Right atrium auricular region (tissue), 2 donors: ENCODE measurements at places on chromosomes 2 and 18. TPM values are rescaled to one million over a fixed set of nuclear protein-coding genes. Genes with fewer than 3 reads are reported as not detected.

Gene ACVR1C
- total RNA-seq: 0.67 TPM

- DNase-seq: peak; percentile 67
Measured at GRCh38 chr18:35861367-35862118, 110.9 kb upstream of the RMP24 start.

DNA sequence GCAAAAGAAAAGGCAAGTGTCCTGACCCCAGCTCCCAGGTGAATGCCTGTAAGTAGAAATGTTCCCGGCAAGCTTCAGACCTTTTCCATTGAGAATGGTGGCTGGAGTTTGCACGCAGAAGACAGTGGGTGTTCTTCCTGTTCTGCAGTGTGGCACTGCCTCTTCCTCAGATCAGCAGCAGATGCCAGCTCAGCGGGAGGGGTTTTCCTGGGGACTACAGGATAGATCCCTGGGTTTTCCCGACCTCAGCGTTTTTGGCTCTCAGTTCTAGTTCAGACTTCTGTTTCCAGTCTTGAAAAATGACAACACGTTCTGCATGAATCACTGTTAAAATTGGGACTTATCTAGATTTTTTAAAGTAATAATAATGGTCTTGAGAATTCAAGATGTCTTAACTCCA, 39.2 kb downstream of the GRHL1 start:
- no peak for DNase-seq

Gene ZNF892
- total RNA-seq: 3.2 TPM

Gene GDF7
- 1.1 TPM for total RNA-seq

Gene BABAM2
- total RNA-seq: 60.6 TPM

DNA sequence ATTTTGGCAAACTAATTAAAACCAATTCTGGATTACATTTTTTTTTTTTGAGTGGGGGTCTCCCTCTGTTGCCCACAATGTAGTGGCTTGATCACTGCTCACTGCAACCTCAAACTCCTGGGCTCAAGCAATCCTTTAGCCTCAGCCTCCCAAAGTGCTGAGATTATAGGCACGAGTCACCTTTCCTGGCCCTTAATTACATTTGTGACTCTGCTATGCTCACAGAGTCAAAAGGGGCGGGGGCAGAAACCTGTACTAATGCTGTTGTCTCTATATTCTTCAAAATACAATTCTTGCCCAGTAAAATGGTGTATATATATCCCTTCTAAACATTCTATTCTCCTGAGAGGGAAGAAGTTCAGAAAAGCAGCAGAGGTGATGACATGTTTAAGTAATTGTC, 23.2 kb downstream of the PRKD3 start:
- DNase-seq: no peak

DNA sequence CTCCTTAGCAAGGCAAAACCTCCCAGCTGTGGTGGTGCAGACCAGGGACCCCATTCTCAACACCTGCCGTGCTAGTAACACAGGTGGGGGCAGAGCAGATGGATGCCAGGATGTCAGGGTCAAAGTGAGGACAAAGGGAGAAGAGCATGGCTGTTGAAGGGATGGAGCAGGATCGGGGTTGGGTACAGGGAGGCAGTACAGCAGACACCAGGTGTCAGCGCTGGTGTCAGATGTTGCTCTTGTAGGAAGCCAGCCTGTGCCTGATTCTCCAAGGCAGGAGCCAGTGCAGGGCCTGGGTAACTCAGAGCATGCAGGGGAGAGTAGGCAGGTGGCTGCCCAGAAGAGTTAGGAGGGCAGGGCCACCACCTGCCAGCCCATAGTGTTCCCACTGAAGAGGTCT, 222.1 kb upstream of the SPRED2 start:
- no peak for DNase-seq

DNA sequence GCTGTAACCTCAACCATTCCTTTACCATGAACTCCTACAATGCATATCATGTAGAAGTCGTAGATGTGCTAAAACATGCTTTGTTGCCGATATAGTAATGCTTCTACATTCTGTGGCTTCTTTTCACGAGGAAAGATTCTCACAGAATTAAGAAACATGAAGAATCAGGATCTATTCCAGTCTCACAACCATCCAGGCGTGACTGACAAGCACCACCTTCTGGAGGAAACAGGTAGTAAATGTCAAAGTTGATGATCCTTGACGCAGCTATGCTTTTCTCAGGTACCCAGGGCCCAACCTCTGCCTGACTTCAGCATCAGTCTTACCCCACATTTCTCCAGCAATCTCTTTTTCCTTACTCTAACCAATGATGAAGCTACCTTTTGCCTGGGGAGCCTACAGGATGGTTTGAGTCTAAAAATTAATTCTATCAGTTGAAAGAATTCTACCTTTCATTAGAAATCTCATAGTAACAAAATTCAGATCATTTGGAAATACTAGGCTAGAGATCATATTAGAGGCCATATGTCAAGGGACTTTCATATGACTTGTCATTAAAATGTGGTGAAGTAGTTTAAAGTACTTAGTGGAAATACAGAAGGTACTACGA, 123.3 kb upstream of the RND3 start:
- no peak for DNase-seq

DNA sequence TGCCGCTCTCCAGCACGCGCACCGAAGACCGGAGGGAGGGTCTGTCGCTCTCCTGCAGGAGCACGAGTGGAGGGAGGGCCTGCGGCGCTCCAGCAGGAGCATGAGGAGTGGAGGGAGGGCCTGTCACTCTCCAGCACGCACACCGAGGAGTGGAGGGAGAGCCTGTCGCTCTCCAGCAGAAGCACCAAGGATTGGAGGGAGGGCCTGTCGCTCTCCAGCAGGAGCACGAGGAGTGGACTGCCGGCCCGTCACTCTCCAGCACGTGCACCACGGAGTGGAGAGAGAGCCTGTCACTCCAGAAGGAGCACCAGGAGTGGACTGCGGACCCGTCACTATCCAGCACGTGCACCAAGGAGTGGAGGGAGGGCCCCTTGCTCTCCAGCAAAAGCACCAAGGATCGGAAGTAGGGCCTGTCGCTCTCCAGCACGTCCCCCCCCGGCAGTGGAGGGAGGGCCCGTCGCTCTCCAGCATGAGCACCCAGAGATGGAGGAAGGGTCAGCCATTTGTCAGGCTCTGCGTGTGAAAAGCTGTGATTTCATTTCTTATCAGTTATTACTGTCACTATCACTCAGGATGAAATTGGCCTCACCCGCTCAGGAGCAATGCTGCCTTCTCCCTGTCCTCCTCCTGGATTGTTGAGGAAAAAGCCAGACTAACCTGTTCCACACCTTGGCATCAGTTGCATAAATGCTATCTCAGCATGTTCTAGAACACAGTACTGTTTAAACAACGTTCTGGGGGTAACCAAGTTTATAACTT, 35.9 kb downstream of the ADI1 start:
- DNase-seq: no peak

DNA sequence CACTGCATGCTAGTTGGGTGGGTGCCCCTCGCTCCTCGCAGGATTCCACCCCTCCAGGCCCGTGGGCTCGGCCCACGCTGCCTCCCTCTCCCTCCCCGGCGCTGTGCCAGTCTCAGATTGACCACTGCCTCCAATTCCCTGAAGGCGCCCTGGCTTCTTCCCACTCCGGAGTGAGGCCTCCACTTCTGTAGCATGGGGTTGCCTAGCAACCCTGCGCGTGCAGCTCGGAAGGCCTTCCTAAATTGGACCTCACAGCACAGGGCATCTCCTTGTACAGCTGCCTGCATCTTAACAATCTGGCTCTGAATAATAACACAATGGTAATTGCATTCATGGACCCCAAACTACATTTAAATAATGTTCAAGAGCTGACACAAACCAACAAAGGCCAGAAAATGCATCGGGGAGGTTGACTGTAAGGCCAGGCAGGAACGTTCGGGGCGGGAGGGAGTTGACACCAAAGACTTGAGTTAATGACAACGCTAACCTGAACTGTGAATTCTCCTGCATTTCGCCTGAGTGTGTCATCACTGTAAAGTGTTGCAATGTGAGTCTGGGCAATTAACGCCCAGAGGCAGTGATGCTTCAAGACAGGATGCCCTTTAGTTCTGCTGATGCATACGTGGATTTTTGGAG, 222.9 kb downstream of the ZBTB7C start:
- DNase-seq: no peak

- DNase-seq: no peak
Measured at GRCh38 chr2:114577657-114578056, 135.2 kb downstream of the DPP10 start.

DNA sequence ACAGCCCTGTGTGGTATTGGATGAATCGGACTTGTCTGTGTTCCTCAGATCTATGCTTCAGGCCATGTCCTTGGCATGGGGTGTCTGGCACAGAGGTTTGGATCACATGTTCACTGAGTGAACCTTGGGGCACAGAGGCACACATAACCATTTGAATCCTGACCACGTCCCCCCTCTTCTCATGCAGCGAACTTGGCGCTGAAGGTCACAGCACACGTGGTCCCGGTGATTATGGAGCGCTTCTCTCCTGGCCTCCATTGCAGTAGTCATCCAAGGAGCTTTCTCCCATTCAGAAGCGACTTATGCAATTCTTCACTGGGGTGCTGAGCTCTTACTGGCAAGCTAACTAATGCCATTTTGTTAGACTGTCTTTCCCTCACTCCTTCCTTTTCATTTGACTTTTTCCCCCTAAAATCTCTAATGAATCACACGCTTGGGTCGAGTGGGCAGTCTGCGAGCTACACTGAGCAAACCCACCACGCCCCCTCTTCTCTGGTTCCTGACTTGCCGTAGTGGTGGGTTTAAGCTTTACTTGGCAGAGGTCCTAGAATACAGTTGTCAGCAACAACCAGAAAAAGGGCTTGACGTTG, 59.4 kb downstream of the KCNG2 start:
- peak; percentile 54 for DNase-seq

DNA sequence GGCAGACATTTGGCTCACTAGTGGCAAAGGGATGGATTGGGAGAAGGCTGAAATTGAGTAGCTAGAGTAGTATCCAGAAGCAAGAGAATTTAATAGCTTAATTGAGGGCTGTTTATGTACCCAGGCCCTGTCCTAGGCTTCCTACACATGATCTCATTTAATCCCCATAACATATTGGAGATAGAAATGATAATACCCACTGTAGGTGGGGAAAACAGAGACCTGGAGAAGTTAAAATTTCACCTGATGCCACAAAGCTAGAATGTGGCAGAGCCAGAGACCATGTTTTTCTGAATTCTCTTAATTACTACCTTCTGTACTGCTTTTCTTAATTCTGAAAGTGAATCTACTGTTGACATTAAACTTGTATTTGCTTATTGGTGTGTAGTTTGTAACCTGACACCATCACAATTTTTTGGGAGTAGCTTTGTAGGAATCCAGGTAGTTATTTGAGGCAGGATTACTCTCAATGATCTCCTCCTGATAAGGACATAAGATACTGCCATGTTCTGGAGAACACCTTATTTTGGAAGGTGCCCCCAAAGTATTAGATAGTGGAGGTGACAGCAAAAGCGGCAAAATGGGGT, 42.2 kb downstream of the RAB10 start:
- DNase-seq: no peak

GRCh38 chr2:30306522-30306921, 75.2 kb downstream of the LBH start:
- DNase-seq: no peak

GRCh38 chr2:118309257-118309945, 221.1 kb downstream of the INSIG2 start:
- DNase-seq: no peak

Gene PAPOLG
- total RNA-seq: 9.4 TPM

- DNase-seq: no peak
Measured at GRCh38 chr2:241886840-241887447, 17.4 kb downstream of the RTP5 start.

Gene GCG
- not detected for total RNA-seq

Gene OST4
- 379 TPM for total RNA-seq

Gene ROCK1
- 26.2 TPM for total RNA-seq

- DNase-seq: no peak
Measured at GRCh38 chr2:47309952-47310800, 92.8 kb upstream of the MSH2 start.

DNA sequence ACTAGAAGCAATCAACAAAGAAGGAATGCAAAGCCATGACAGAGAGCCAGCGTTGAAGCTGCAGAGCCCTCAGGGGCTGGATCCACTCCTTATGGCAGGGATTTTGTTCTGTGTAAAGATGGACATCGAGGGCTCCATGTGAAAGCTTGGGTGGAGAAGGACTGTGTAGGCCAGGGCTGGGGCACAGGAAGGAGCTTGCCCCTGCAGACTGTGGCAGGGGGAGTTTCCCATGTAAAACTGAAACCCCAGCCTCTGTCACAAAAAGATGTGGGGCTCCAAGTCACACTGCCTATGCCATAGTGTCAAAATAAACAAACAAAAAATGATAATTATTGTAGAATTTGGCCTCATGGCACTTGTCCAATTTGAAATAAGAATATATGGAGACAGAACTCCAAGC, 408.7 kb upstream of the HS6ST1 start:
- DNase-seq: no peak

DNA sequence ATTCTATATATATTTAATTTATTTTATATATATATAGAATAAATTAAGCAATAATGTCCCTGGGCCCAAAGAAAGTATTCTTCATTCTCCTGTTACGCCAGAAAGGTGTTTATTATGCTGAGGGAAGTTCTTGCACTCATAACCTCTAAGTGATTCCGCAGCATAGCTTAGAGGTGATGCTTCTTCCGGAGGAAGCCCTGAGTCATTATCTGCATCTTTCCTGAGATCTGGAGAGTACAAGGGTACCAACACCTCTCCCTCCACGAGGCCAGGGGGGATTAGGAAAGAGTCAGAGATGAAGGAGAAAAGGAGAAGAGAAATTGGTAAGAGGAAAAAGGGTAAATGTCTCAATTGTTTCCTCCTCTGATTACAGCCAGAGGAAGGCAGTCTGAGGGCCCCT, 43.1 kb upstream of the RTN4 start:
- no peak for DNase-seq

Gene TTC31
- total RNA-seq: 9.6 TPM

GRCh38 chr2:148259674-148260073, 238.8 kb downstream of the MBD5 start:
- DNase-seq: no peak

Gene CDH2
- total RNA-seq: 205 TPM

DNA sequence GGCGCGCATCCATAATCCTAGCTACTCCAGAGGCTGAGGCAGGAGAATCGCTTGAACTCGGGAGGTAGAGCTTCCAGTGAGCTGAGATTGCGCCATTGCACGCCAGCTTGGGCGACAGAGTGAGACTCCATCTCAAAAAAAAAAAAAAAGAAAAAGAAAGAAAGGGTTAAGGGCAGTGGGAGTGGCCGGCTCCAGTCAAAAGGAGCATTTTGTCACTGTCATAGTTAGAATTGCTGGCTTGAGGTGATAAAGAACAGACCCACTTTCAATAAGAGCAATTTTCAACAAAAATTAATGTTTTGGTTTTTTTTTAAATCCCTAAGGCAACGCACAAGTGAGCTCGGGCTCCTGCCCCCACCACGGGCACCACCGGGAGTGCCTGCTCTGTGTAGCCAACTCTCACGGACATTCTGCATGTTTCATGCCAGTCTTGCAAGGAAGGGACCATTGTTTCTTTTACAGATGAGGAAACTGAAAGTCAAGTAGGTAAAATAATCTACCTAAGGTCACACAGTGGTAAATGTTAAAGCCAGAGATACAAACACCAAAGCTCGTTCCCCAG, 8.5 kb downstream of the CIB4 start:
- no peak for DNase-seq
